Stimulated activated CD4-positive, alpha-beta T cell treated with anti-CD3 and anti-CD28 coated beads, Interleukin-1b, Interleukin-23, amount 100 ng/mL, for 1 hour (primary cell): ENCODE measurements at places on chromosomes 6 and 20.

DNA sequence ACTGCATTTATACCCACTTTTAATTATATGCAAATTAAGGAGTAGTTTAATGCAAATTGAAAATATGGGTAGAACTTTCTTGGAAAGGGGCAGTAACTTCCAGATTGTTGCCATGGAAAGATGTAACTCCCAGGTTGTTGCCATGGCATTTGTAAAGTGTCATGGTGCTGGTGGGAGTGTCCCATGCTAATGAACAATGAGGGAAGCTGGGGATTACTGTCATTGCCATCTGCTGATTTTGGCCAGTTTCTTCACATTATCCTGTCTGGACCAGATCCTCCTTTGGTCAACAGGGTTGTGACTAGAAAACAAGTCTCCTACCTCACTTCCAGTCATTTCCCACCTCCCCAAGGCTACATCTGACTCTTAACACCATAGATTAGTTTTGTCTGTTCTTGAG lies 45.4 kb upstream of the FERMT1 start:
- no peak for DNase-seq

DNA sequence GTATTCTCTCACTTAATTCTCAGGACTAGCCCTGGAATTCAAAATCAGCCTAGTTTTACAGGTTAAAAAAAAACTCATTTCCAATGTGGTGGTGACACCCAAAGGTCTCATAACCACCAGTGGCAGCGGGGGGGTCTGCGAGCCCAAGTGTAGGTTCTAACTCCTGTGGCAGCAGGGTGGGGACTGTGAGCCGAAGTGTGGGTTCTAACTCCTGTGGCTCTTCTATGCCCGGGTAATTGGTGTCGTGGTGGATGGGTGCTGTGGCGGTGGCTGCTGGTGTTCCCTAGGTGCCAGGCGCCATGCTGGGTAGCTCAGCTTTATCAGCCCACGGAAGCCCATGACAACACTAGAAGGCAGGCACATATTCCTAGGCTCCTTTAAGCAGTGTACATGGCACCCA lies 4.9 kb upstream of the ANKRD60 start:
- no peak for DNase-seq

DNA sequence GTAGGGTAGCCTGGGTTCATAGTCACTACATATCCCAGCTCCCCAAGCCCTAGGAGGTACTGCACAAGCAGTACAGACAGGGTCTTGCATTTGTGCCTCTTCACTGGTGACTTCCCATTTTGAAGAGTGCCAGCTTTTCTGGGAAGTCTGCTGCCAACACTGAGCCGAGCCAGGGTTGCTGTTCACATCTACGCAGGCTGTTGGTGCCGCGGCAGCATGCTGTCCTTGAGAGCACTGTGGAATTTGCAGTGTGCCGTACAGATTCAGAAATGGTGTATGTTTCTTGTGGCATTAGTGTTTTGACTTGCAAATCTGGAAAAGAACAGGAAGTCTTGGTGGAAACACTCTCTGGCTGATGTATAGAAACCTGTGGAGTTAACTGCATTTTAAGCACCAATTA lies 67.5 kb downstream of the JARID2 start:
- no peak for DNase-seq

DNA sequence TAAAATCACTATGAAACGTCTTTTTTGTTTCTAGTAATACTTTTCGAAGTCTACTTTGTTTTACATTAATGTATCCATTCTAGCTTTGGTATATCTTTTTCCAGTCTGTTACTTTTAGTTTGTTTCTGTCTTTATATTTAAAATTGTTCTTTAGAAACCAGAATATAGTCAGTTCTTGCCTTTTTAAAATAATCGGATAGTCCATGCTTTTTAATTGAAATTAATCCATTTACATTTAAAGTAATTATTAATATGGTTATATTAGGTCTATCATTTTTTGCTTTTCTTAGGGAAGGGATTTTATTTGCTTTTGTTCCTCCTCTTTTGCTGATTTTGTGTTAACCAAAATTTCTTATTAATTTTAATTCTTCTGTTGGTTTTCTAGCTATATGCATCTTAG lies 23.7 kb downstream of the CDYL start:
- no peak for DNase-seq

- no peak for DNase-seq
Measured at GRCh38 chr6:66825539-66825938, 1118.5 kb upstream of the EYS start.

- no peak for DNase-seq
Measured at GRCh38 chr20:63005365-63005861, 1.4 kb downstream of the BHLHE23 start.

DNA sequence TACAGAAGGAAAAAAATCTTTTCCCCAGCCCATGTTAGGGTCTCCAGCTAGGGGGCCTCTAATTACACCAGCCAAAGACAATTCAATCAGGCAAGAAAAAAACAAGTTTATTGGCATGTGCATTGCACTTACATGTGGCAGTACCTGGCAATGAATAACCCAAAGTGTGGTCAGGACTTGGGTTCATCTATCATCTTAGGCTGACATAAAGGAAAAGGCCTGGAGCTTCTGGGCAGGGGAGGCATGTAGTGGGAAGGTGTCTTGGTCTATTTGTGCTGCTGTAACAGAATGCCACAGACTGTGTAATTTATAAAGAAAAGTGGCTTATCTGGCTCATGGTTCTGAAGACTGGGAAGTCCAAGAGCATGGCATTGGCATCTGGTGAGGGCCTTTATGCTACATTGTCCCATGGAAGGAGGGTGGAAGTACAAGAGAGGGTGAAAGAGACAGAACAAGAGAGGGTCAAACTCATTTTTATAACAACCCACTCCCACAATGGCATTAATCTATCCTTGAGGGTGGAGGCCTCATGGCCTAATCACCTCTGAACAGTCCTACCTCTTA lies 4.4 kb upstream of the PYGB start:
- DNase-seq = no peak

GRCh38 chr6:12875051-12875450 lies 158.5 kb downstream of the PHACTR1 start:
- DNase-seq = no peak

DNA sequence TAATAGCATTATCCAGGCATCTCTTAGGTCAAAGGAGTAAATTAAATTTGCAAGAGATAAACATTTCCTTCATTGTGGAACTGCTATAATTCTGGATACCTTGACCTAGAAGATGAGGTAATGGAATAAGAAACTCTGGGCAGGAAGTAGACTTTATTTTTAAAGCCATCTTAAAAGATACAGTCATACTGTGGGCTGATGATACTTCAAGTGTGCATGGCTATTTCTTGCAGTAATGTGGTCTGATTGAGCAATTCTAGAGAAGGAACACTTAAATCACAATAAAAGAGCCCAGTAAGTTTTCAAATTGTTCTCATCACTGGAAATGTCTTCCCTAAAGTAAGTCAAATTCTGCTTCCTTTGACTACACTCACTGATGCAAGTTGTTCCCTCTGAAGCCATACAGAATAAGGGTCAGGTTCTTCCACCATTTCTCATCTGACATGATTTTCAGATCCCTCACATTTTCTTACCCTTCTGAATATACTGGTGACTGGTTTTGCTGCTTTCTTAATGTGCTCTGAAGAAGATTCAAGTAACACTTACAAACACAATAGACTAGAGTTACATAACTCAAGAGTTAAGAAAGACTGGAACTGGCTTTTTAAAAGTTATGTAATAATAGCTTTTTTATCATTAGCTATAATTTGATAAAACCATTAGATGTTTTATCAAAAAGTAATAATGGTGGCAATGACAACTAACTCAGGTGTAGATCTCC lies 62.6 kb upstream of the TMEM244 start:
- no peak for DNase-seq

- no peak for DNase-seq
Measured at GRCh38 chr6:41036601-41037000, 2.4 kb downstream of the UNC5CL start.

- no peak for DNase-seq
Measured at GRCh38 chr6:110560239-110561007, 84.0 kb upstream of the SLC22A16 start.
